ENCODE measurements at places on chromosomes 1 and 21.

- DNase-seq: no peak
These were observed 52.5 kb downstream of the ETS2 start for GRCh38 chr21:38858026-38858811.

DNA sequence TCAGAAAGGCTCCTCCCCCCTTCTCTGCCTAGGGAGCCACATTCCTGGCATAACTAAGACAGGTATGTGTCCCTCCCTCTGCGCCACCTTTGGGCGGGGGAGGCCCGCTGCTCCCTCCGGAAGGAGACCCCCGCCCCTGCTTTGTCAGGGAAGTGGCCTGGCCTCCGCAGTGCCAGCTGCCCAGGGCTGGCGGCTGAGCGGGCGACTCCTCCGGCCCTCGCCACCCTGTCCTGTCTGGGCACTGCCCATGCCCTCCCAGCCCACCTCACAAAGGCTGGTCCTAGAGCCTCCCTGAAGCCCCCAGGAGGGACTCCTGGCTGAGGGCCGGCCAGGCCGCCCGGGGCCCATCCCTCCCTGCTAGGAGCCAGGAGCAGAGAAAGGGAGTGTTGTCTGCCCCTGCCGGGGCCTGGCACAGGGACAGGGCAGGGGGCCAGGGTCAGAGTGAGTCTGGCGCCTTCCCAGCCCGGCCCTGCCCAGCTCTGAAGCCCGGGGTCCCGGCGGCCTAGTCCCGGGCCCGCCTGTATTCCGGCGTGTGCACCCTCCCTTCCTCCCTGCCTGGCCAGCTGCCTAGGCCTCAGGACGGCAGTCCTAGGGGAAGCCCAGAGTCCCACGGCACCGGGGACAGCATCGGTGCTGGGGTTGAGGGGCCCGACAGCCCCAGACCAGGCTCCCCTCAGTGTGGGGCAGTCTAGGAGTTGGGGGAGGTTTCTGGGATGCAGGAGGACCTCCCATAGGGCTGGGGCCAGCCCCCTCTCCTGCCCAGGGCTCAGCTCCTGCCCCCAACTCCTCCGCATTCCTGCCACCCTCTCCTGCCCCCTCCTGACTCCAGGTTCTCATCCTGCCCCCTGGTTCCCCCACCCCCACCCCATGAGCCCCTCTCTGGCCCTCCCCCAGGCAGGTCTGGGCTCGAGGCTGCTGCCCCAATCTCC, 5.1 kb downstream of the AGRN start:
- DNase-seq: no peak

DNA sequence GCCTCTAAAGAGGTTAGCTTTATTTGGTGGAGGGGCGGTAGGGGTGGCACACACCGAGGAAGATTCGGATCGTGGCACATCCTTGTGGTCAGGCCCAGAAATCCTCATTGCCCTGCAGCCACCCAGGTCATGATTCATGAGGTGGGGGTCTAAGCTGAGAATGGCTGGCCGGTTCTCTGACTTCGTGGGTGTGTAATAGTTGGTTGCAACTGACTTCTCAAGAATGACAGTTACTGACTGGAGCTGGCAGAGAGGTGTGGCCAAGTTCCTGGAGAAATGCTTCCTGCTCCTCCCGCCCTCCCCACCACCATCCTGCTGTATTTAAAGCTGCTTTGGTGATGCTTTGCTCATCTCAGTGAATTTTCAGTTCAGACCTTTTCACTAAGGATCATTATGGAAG, 198.6 kb downstream of the KIF26B start:
- no peak for DNase-seq

DNA sequence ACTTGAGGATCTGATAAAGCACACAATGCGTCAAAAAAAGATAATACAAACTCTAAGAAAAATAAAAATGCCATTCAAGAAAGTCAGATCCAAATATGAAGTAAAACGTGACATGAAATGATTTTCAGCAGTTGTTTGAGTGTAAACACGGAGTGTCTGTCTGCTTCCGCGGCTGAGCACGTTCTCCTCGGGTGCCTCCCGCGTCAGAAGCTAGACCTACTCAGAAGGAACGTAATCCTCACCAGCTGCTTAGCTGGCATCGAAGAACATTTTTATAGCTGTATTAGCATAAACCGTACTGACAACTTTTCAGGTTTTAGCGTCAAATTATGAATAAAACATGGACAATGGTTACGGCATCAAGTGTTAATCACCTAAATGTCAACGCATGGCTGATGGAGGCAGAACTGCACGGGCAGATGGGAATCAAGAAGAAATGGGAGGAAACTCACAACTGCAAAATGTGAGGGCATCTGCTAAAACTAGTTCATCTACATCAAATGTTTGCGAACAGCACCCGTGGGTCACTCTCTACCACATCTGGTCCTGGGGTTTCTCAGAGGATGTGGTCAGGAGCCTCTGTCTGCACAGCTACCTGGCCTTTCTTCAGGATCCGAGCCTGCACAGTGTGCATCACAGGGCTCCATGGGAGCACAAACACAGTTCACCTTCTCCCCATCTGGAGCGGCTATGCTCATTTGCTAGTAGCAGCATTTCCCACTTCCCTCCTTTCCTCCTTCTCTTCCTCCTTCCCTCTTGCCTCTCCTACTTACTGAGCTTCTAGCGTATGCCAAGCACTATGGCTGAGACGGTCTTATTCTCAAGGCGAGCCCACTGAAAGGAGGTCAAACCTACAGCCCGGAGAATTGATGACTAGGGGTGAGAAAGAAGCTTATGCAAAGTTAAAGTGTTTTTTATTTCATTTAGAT, 40.0 kb downstream of the RCAN1 start:
- DNase-seq: no peak

DNA sequence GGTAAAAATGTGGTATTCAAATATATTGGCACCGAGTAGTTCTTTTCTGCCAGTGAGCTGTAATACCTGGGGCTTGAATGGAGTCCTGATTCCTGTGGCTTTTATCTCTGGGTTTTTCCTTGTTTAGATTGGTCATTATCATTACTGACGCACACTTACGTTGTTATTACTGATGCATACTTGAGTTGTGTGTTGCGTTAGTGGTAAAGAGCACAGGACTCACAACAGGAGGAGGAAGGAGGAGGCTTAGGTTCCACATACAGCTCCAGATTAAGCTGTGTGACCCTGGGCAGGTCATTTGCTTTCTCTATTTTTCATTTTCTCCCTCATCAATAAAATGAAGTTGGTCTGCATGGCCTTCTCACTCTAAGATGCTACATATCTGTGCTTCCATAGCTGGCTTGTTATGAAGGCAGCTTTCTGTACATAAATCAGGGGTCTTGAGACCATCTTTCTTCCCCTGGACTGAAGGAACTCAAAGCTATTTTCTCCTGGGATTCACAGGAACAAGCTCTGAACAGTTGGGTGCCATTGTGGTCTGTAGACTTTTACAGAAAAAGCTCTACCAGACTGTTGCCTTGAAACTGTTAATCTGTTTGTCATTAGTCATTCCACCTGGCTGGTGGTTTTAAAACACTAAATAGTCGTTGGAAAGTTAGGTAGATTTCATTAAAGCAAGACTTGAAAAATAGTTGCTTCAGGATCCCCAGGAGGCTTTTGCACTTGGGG, 5.6 kb downstream of the ARID1A start:
- DNase-seq: no peak

DNA sequence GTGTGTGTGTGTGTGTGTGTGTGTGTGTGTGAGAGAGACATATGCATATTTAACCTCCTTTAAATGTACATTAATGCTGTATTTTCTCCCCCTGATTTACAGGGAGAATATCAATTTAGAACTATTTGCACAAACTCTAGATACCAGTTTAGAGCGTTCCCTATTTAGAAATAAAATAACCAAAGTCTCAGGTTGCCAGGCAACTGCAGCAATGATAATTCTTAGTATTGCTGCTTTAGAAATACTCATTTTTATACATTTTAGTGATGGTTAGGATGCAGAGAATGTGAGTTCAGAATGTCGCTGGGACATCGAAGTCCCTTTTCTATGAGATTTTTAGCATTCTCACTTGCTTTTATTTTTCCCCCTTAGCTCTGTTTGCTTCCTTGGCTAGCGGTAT, 497.3 kb downstream of the KIF26B start:
- no peak for DNase-seq

DNA sequence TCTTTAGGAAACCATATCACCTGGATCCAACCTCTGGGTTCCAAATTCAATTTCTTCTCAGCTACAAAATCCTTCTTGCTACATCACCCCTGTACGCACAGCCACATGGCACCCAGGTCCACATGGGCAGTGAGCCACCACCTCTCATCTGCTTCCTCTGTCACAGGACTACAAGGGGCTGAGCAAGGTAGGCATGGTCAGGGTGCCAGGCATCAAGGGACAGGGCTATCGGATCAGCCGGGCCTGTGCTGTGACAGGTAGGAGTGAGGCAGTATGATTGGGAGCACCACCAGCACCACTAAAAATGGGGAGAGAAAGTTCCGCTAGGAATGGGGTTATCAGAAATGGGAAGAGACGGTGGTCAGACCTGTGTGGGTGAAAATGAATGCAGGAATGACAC, 29.4 kb downstream of the S100A6 start:
- DNase-seq: no peak

DNA sequence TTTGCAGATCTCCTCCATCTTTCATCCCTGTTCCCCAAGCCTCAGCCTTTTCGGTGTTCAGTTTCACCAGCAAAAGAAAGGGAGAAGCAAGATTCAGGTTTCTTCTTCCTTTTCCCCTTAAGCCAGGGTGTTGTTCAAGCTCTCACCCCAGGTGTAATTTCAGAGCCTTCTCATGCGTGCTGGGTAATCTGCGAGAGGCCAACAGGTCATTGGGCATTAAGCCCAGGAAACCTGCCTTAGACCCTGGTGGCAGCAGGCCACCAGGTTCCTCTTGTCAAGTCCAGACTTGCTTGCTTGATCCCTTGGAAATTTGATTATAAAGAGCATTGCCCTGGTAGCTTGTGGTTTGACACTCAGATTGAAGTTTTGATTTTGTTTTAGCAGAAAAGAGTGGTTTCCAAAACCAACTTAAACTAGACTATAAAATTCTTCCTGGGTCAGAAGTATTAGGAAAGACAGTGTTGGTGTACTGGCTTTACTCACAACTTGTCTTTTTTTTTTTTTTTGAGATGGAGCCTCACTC, 6.9 kb downstream of the AKR1A1 start:
- no peak for DNase-seq

GRCh38 chr1:7948960-7949359, 8.3 kb upstream of the TNFRSF9 start:
- no peak for DNase-seq

GRCh38 chr1:203692565-203693470, 66.2 kb downstream of the ATP2B4 start:
- DNase-seq: no peak

- DNase-seq: no peak
These were observed 10.0 kb downstream of the LRRC40 start for GRCh38 chr1:70195342-70195741.

- DNase-seq: peak; percentile 61
These were observed 655 bp downstream of the USF1 start for GRCh38 chr1:161044908-161045735.

- DNase-seq: no peak
These were observed 5.9 kb downstream of the C1orf226 start for GRCh38 chr1:162387226-162388082.

- no peak for DNase-seq
These were observed 14.4 kb upstream of the FNBP1L start for GRCh38 chr1:93433407-93433961.

DNA sequence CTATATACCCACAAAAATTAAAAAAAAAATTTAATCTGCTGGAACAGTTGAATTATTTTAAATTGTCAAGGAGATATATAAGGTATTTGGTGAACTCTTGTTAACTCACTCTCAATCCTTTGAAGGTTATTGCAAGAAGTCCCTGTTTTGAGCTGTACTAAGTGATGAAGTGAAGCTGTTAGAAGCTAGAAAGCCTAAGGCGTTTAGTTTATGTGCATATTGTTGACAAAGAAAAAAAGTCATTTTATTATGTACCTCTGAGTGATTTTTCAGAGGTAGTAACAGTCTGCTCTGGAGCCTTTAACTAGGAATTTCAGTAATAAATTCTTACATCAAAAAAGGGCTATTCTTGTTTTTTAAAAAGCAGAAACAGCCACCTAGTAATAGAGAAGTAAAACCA, 59.6 kb downstream of the TMEM200B start:
- no peak for DNase-seq

- no peak for DNase-seq
These were observed 136.8 kb upstream of the USP25 start for GRCh38 chr21:15592957-15593356.

DNA sequence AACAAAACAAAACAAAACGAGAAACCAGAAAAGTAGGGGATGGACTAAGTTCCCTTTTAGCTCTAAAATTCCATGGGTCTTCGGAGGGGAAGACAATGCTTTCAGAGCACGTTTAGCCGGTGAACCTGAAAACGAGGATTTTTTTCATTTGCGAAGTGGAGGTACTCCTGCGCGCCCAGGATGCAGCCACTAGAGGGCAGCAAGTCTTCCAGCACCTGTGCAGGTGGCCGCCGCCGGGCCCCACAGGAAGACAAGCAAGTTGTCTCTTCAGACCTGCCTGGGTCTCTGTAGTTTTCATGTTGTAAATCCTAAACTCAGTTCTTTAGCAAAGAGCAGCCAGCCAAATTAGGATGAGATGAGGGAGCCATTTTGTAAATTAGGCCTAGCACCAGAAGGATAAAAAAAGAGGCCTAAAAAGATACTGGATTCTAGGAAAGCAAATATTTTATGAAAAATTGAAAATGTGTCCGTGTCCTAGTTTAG, 17.7 kb upstream of the SNX27 start:
- DNase-seq: peak; percentile 71

- DNase-seq: no peak
These were observed 8.5 kb upstream of the WDR47 start for GRCh38 chr1:109050228-109050995.

DNA sequence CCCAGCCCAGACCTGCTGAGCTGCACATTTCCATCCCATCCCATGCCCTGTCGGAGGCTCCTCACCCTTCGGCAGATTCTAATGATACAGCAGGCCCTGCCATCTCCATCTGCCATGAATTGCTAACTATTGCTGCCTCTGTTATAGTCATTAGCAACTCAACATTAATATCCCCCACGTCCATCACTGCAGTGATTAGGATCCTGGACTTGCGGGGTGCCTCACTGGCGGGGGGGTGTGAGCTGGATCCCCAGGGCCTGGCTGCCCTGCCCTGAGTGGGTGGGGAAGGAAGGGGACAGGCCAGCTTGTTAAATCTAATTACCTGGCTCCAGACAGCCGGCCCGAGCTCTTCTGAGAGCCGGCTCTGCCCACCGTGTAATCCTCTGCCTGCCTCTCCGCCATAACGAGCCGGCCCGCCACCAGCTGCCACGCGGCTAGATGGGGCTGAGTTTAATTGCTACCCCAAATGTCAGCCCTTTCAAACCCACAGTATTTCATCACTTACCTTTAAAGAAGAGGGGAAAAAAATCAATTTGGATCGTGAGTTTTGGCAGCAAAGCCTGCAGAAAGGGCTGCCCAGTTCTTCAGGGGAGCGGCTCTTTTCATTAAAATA, 227.3 kb upstream of the CSF3R start:
- no peak for DNase-seq

DNA sequence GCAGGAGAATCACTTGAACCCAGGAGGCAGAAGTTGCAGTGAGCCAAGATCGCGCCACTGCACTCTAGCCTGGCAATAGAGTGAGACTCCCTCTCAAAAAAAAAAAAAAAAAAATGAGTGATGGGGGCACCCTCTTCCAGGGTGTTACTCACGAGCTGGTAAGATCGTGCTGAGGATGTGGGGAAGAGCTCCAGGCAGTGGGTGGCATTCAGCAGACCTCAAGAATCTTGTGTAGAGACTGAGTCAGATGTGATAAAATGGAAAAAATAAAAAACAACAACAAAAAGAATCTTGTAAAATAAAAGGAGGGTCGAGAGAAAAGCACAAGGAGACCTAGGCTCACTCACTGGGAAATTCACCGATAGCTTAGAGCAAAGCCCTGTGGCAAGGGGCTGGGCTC, 38.5 kb downstream of the EPHA2 start:
- no peak for DNase-seq

All from stimulated activated CD8-positive, alpha-beta memory T cell treated with anti-CD3 and anti-CD28 coated beads, Interleukin-7, amount 100 ng/mL, for 48 hours (primary cell).